ENCODE measurements at places on chromosomes 3 and 15. TPM values are rescaled to one million over a fixed set of nuclear protein-coding genes. Genes with fewer than 3 reads are reported as not detected.

- no peak for DNase-seq
These were observed 289.7 kb upstream of the ADAMTS9 start for GRCh38 chr3:64977308-64978100.

- no peak for DNase-seq
These were observed 732.4 kb upstream of the GBE1 start for GRCh38 chr3:82493858-82494257.

DNA sequence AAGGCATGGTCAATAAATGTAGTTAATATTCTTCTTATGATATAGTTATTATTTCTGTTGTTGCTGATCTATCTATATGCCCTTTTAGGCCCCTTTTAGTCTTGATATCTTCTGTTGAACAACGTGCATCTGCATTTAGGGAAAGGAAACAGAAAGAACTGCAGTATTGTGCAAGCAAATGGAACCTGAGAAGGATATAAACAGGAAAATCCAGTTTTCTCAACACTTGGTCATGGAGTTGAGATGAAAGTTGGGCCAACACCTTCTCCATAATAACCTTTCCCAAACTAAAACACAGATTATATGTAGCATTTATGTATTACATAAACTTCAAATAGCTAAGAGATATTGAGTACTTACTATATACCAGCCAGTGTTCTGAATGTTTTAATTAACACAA, 179.7 kb downstream of the ADAMTS9 start:
- no peak for DNase-seq

GRCh38 chr3:88574146-88574545, 424.4 kb downstream of the C3orf38 start:
- DNase-seq, result no peak

DNA sequence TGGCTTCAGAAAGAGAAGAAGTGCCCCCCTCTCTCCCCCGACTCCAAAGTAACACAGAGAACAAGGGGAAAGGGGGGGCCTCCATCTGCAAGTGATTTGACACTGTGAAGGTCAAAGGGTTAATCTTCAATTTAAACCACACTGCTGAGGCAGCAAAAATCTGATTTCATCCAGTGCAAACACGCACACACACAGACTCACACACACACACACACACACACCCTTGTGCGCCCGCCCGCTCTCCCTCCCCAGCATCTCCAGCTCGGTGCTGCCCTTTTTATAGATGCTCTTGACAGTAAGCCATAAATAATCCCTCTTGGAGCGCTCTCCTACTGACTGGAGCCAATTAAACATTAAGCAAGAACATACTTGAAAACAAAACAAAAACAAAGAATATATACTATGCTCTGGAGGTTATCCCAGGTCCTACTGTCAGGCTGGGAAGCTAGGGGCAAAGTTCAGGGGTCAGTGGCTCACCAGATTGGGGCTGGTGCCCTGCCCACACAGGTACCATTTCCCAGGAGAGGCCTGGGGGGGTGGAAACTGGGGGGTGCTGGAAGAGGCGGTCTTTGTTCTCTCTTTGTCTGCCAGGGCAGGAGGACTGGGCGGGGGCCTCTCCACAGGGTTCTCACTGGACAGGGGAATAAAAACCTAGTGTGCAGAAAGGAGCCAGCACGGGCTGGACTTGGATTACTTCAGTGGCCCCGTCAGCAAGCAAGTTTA, 16.3 kb downstream of the BMF start:
- peak; percentile 95 for DNase-seq

- DNase-seq, result no peak
These were observed 36.2 kb upstream of the CLRN1 start for GRCh38 chr3:151008699-151009098.

Gene MESP2
- total RNA-seq, result 0.21 TPM

- DNase-seq, result no peak
These were observed 14.5 kb downstream of the EPHB1 start for GRCh38 chr3:134809427-134810051.

- no peak for DNase-seq
These were observed 97.2 kb upstream of the MB21D2 start for GRCh38 chr3:193014902-193015301.

Gene MST1
- total RNA-seq, result not detected

- no peak for DNase-seq
These were observed 518.6 kb downstream of the GBE1 start for GRCh38 chr3:81242871-81243270.

GRCh38 chr15:25804451-25804850, 58.7 kb downstream of the ATP10A start:
- no peak for DNase-seq

- DNase-seq, result no peak
These were observed at the start of gene MAPKAPK3 for GRCh38 chr3:50617096-50617791. Gene MAPKAPK3 (plus strand): TSS chr3:50617151. CDS start chr3:50617566, 415 bp downstream.

DNA sequence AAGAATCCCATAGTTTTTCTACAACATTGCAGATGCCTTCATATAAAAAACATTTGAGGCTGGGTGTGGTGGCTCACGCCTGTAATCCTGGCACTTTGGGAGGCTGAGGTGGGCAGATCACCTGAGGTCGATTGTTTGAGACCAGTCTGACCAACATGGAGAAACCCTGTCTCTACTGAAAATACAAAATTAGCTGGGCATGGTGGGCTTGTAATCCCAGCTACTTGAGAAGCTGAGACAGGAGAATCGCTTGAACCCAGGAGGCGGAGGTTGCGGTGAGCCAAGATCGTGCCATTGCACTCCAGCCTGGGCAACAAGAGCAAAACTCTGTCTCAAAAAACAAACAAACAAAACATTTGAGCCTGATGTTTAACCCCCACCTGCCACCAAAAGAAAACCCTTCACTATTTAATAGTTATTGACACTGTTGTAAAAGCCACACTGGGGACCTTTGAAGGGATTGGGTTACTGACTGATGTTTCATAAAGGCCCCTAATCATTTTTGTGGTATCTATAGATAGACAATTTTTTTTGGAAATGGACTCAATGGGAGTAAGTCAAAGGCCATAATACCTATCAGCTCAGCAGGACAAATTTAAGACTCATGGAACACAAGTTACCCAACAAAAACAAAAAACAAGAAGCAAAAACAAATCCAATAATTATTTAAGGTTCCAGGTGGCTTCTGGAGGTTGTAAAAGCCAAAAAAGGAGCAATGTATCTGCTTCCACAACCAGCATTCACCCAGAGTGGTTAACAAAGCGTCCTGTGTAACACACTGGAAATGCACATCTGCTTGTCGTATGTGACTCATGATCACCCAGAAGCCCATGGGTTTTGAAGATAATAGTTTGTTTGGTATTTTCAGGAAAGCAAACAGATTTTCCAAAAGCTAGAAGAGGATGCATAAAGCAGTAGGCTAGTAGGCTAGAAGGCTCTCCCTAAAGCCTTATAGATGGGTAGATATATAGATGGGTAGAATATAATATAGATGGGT, 41.2 kb downstream of the CDCP1 start:
- DNase-seq, result no peak

All from uterus (tissue), 4 donors.